ENCODE measurements at places on chromosomes 16 and 17.
A peak's percentile ranks its signal among the peaks of the same experiment; 100 is the strongest.

- DNase-seq, result no peak
These were observed 198.6 kb downstream of the AXIN2 start for GRCh38 chr17:65362826-65363225.

- no peak for DNase-seq
These were observed 71.0 kb downstream of the RBBP6 start for GRCh38 chr16:24610416-24610755.

DNA sequence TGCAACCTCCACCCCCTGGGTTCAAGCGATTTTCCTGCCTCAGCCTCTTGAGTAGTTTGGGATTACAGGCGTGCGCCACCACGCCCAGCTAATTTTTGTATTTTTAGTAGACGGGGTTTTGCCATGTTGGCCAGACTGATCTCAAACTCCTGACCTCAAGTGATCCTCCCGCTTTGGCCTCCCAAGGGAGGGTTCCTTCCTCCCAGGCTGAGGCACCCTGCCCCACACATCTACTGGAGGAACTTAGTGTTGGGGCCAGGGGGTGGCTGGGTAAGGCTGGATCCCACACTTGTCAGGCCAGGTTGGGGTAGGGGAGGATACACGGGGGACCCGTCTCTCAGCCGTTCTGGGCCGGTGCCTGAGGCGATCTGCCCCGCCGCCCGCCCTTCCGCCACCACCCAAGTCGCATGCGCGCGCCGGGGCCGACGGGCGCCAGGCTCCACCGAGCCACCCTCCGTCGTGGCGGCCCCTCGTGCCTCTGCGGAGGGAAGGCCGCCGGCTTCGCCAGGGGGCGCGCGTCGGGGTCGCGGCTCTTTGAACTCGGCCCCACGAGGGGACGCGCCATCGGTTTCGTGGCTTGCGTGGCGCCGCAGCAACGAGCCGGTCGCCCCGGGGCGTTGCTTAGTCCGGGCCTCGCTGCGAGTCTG, 15.9 kb downstream of the GRB7 start:
- DNase-seq, result no peak

GRCh38 chr16:72060405-72060804, 2.6 kb upstream of the HPR start:
- DNase-seq, result no peak

DNA sequence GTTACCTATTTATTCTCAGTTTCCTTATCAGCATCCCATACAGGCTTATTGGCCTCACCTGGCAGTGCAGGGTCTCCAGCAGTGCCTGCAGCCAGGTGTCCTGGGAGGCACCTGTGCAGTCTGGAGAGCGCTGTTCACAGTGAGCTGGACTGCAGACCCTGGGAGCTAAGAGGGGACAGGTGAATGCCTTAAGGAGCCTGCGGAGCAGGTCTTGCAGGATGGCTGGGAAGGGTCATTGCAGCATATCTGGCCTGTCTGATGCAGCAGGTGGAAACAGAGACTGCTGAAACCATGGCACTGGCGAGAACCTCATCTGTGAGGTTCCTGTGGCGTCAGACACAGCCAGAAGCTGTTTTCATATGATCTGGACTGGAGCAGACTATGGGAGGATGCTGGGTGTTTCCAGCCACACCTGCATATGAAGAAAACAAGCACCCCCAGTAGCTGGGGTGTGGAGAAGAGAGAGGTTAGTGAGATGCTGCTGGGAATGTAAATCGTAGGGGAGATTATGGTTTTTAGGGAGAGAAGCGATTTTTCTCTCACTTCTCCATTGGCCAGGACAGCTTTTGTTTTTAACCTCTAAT, 77.0 kb downstream of the NTN1 start:
- DNase-seq, result no peak

DNA sequence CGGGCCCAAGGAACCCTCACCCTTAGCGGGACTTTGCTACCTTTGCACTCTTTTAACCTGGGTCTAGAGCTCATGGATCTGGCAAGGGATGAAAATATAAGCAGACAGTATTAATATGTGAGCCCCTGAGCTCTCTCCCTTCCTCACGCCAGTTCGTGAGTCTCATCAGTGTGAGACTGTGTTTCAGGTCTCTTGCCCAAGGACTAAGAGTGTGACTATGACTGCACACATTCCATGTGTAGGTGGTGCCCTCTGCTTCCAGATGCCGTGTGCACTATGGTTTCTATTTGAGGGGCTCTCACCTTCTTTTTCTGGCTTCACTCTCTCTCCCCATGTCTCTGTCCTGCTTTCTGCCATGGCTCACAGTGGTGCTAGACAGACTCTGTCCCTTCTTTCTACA, 40.5 kb downstream of the DHRS7B start:
- DNase-seq, result no peak

DNA sequence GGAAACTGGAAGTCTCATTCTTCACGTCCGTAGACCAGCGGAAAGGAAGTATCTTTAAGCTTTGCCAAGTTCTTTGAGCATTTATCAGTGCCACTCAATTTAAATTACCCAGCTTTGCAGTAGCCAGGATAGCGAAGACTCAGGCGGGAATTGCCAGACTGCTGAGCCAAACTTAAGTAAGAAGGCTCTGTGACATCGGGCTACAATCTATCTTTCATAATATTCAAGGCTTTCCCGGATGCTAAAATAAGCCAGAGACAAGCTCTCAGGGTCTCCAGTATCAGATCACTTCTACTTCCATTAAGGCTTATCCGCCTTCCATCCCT, 436 bp upstream of the BRIP1 start:
- no peak for DNase-seq

- DNase-seq, result no peak
These were observed 90.0 kb downstream of the CFDP1 start for GRCh38 chr16:75343286-75343685.

DNA sequence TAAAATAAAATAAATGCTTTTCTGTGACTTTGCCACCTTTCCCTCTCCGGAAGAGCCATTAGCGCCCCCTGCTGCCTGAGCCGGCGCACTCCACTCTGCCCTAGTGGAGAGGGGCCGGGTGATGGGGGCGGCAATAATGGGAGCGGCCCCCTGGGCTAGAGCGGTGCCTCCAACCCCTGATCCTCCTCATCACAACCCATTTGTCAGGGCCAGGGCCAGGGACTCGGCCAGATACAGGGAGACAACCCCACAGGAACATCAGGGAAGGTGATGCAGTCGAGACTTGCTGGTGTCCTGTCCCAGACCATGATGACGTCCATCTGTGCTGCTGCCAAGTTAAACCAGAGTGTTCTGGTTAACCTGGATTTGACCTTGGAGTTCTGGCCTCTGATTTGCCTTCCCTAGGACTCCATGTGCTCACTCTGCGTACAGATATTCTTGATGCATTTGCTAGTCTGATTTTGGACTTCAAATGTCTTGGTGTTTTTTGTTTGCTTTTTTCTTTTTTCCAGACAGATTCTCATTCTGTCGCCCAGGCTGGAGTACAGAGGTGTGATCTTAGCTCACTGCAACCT, 46.1 kb upstream of the BPTF start:
- DNase-seq, result peak; percentile 10

GRCh38 chr17:11786711-11787438, 188.6 kb downstream of the DNAH9 start:
- no peak for DNase-seq

- DNase-seq, result no peak
These were observed 282.5 kb upstream of the FOXF1 start for GRCh38 chr16:86227801-86228200.

DNA sequence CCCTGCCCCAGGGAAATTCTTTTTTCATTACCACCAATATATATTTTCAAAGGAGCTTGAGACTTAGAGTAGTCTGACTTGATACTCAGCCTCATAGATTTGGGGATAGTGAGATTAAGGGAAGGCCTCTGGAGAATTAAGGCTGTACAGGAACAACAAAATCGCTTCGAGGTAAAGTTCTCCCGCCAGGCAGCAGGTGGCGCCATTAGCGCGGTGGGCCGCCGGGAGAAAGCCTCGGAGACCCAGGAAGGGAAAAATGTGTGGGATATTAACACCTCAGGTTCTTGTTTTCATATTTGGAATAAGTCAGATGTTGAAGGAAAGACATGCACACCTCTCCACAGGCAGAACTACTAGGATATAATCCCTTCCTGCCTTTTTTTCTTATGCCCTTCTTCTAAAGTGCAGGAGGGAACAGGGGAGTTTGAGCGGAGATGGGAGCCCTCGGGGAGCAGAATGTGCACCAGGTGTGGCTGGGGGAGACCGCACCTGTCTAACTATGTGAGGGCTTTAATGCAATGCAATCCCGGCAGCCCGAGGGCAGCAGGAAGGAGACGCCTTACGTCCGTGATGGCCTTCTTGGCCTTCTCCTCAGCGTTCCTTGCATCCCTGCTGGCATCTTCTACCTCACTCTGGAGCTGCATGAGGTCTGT, 25.9 kb downstream of the MYH3 start:
- no peak for DNase-seq

DNA sequence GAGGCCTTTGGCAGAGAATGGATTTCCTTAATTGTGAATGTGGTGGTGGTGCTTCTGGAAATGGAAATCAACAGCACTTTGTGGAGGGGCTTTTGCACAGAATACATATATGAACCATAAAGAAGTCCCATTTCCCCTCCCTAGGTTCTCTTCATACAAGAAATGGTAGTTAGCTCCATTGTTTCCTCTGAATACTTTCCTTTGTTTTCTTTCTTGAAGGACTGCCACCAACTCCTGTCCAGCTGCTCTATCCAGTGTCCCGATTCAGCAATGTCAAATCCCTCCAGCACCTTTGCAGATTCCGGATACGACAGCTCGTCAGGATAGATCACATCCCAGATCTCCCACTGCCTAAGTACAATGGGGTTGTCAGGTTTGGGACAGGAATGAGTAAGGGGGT, 33.2 kb upstream of the ARHGAP23 start:
- DNase-seq, result no peak

DNA sequence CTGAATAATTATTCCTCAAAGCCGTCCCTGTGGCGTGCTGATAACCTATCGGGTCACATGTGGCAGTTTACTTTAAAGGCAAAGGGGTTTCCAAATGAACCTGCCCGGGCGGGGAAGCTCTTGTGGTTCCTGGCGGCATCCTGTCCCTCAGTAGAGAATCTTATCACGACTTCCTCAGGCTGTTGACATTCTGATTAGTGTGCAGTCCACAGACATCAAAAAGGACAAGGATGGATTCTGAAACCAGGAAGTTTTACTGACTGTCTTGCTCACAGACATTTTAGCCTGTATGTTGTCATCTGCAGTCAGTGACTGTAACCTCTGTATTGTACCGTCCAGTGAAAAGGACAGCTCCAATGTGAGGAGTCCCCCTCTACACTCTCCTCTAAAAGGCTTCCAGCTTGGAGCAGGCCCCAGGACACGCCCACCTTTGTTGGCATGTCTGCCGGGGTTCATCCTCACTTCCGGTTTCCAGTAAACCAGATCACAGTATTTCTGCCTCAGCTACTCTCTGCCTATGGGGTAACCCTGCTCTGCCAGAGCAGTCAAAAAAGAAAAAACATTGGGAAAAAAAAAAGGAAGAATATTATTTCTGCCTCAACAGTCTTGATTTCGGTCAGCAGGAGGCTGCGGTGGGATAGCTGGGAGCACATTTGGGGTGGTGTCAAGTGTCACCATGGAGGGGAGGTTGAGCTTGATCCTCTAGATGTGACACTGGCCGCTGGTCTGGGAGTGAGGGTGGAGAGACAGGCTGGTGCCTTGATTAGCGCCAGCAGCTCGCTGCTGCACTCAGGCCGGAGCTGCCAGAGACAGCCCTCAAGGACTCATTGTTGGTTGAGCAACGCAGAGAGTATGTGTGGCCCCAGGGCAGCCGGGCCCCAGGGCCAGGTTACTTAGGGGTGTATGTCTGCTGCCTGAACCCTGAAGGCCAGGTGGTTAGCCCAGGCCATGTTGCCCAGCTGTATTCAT, 89.0 kb upstream of the DNAH17 start:
- peak; percentile 63 for DNase-seq

DNA sequence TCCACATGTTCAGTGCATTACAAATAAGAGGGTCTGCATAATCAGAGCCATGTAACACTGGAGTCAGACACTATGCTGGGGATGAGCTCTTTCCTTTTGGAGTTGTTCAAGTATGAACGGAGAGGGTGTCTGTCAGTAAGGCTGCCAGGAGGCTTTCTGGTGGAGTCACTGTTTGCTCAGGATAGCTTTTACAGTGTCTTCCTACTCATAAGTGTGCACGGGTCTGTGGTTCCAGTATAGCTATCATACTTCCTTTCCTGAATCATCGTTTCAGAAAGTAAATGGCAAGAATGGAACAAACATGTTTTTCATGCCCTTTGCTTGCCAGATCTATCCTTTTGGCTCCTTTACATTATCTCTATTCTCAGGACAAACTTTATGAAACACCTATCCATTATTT, 152.7 kb upstream of the CDH11 start:
- DNase-seq, result no peak

DNA sequence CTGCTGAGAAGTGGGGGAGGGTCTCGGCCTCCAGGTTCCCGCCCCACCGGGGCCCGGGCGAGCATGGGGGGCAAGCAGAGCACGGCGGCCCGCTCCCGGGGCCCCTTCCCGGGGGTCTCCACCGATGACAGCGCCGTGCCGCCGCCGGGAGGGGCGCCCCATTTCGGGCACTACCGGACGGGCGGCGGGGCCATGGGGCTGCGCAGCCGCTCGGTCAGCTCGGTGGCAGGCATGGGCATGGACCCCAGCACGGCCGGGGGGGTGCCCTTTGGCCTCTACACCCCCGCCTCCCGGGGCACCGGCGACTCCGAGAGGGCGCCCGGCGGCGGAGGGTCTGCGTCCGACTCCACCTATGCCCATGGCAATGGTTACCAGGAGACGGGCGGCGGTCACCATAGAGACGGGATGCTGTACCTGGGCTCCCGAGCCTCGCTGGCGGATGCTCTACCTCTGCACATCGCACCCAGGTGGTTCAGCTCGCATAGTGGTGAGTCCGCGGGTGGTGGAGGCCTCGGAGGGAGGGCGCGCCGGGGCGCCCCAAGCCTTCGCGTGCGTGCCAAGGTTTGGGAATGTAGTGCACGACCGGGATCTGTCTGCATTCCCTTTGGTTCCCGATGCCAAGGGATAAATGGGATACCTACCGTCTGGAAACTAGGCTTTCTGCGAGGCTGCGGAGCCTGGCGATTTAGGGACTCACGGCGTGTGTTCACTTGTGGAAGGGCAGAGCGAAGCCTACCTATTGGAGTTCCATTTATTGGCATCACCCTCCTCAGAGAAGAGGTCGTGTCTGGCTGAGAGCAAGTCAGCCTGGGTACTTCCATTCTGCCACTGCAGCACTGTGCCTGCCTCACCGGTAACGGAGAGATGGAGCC, 1.0 kb downstream of the ZNRF1 start:
- DNase-seq, result peak; percentile 67

- no peak for DNase-seq
These were observed 38.9 kb upstream of the SMPD3 start for GRCh38 chr16:68487203-68487514.

GRCh38 chr16:70476272-70477020, 22.1 kb downstream of the FCSK start:
- no peak for DNase-seq

Data from CD4-positive, alpha-beta memory T cell (primary cell).